ENCODE measurements at places on chromosomes 12 and 14. TPM values are rescaled to one million over a fixed set of nuclear protein-coding genes. Genes with fewer than 3 reads are reported as not detected.
A peak's percentile ranks its signal among the peaks of the same experiment; 100 is the strongest.

PMEL gene
- 0.86 TPM for total RNA-seq

LAG3 gene
- 88.2 TPM for total RNA-seq

CCDC60 gene
- total RNA-seq: not detected

INHBC gene
- not detected for total RNA-seq

TMEM30B gene
- total RNA-seq: 1.3 TPM

DNA sequence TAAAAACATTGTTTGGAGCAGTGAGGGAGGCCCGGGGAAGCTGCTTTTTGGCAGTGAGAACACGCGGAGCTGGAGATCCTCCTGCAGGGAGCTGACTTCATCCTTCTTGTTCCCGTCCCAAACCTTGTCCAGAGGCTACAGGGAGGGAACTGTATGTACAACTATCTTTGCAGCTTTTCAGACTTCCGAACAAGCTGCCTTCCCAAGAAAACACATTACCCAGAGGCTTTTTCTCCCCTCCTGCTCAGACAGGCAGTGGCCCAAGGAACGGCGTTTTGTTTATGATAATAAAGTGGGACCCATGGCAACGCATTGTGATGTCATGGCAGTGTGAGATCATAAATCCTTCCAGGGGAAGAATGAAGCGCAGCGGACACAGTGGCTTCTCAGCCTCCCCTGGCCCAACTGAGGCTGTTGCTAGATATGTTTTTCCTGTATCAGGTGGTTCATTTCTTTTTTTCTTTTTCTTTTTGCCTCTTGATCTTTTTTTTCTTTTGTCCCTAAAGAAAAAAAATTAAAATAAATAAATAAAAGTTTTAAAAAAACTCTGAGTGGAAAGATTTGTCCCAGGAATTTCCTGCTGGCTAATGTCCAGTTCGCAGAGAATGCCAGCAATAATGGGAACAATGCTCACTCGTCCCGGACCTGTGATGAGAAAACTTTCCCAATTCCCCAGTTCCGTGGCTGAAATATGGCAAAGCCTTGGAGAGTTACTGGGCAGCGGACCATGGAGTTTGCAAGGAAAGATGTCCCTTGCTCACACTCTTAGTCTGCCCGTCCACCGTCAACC is 103.4 kb upstream of the MAP1LC3B2 start:
- no peak overlapping the region for H3K27ac ChIP-seq
- no peaks in the 10 kb centered on the region for H3K4me1 ChIP-seq
- H3K27me3 ChIP-seq: peaks cover 2% of the 10 kb centered on the region
- H3K4me3 ChIP-seq: no peak overlapping the region

DNA sequence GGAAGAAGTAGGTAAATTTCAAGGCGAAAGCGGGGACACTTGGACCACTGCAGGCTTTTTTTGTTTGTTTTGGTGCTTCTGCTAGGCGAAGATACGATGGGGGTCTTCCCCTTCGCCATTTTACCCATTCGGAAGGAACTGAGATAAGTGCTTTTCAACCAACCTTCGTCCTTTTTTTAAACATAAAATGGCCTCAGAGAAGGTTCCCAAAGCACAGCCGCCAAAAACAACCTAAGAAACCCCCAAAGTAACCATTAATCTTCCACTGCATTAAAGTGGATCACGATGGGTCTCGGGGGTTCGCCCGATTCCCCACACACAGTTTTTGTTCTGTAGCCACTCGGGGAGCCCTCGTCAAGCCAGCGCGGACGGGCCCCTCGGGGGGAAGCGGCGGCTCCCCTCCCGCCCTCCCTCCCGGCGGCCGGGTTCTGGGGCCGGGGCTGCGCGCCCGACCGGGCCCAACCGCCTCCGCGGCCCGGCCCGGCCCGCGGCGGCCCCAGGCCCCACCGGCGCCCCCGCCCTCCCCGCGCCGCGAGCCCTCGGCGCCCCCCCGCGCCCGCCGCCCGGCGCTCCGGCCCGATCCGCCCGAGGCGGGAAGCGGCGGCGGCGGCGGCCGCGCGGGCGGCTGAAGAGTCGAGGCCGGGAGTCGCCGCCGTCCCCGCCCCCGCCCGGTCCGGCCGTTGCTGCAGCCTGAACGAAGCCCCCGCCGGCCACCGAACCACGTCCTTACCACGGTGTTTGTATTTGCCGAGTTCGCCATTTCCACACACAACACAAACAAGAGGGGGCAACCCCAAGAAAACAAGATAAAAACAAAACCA is 790 bp downstream of the GTF2A1 start:
- no peaks in the 10 kb centered on the region for H3K27me3 ChIP-seq
- peaks cover 29% of the 10 kb centered on the region for H3K36me3 ChIP-seq

NINJ2 gene
- 5.7 TPM for total RNA-seq

CLEC4D gene
- total RNA-seq: not detected

CCDC197 gene
- total RNA-seq: 0.53 TPM

GRCh38 chr14:68797121-68797670 is 4.3 kb upstream of the ZFP36L1 start:
- H3K4me3 ChIP-seq: peak overlapping the region; percentile 0
- peaks cover 60% of the 10 kb centered on the region for H3K4me1 ChIP-seq
- DNase-seq: no peak
- peak overlapping the region; percentile 100 for H3K27ac ChIP-seq

- no peak overlapping the region for H3K27ac ChIP-seq
- no peaks in the 10 kb centered on the region for H3K36me3 ChIP-seq
- peaks cover 2% of the 10 kb centered on the region for H3K27me3 ChIP-seq
- H3K4me3 ChIP-seq: no peak overlapping the region
- H3K4me1 ChIP-seq: no peaks in the 10 kb centered on the region
Observed at GRCh38 chr12:100553936-100554335, 19.5 kb upstream of the GAS2L3 start.

GALNT9 gene
- 0.30 TPM for total RNA-seq

DNA sequence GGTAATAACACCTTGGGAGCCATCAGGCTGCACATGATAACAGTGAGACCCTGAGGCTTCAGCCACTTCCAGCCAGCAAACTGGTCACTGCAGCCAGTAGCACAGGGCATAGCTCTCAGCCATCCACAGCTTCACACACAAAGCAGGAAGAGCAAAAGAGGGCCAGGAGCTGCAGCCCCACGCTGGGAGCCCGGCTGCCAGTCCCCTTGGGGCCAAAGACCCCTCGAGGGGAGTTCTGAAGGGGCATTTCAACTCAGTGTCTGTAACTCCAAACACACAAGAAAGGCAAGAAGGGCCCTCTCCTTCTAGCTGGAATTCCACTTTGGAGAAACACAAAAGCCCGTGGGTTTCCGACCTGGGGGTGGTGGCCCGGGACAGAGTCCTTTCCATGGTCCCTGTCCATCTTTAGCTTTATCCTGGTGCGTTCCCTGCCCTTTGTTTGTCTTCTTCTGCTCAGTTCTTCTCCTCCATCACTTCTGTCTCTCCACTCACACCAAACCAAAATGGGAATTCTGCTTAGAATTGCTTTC is 151.8 kb upstream of the FKBP4 start:
- no peak overlapping the region for H3K27ac ChIP-seq
- peaks cover 20% of the 10 kb centered on the region for H3K27me3 ChIP-seq
- H3K4me3 ChIP-seq: no peak overlapping the region
- no peak for DNase-seq
- no peaks in the 10 kb centered on the region for H3K36me3 ChIP-seq

- H3K27me3 ChIP-seq: no peaks in the 10 kb centered on the region
- DNase-seq: peak; percentile 65
- peaks cover 37% of the 10 kb centered on the region for H3K4me1 ChIP-seq
- peak overlapping the region; percentile 80 for H3K4me3 ChIP-seq
Observed at GRCh38 chr12:110073049-110073831, 24.9 kb upstream of the C12orf76 start.

GRCh38 chr14:47935332-47935731 is 259.9 kb upstream of the MDGA2 start:
- H3K4me1 ChIP-seq: no peaks in the 10 kb centered on the region
- no peaks in the 10 kb centered on the region for H3K36me3 ChIP-seq
- DNase-seq: no peak
- H3K27ac ChIP-seq: no peak overlapping the region
- H3K27me3 ChIP-seq: no peaks in the 10 kb centered on the region

PPHLN1 gene
- total RNA-seq: 90.0 TPM

DNA sequence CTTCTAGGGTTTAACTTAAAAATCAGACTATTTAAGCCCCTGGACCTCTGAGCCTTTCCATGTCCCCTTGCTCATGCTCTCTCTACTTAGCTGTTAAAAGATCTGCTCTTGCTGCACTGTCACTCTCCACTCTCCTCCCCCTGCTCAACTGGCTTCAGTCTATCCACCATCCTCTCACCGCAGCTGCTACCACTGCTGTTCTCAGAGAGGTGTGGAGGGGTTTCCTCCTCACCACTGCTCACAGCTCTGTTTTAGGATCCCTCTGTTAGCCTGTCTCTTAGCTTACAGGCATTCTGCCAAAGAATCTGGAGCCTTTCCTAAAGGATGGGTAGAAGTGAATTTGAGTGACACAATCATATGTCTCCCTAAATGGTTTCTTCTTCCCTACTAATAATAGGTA is 43.7 kb upstream of the ATP2B1 start:
- no peaks in the 10 kb centered on the region for H3K27me3 ChIP-seq
- H3K36me3 ChIP-seq: no peaks in the 10 kb centered on the region
- H3K4me1 ChIP-seq: peaks cover 15% of the 10 kb centered on the region
- no peak overlapping the region for H3K4me3 ChIP-seq
- no peak for DNase-seq

SLC8A3 gene
- 0.57 TPM for total RNA-seq

- H3K27me3 ChIP-seq: peaks cover 2% of the 10 kb centered on the region
- no peak overlapping the region for H3K27ac ChIP-seq
- H3K36me3 ChIP-seq: no peaks in the 10 kb centered on the region
- no peak for DNase-seq
- peaks cover 27% of the 10 kb centered on the region for H3K4me1 ChIP-seq
- H3K4me3 ChIP-seq: no peak overlapping the region
Observed at GRCh38 chr12:55641595-55641994, 4.9 kb downstream of the OR10P1 start.

CCT2 gene
- total RNA-seq: 360 TPM

DNA sequence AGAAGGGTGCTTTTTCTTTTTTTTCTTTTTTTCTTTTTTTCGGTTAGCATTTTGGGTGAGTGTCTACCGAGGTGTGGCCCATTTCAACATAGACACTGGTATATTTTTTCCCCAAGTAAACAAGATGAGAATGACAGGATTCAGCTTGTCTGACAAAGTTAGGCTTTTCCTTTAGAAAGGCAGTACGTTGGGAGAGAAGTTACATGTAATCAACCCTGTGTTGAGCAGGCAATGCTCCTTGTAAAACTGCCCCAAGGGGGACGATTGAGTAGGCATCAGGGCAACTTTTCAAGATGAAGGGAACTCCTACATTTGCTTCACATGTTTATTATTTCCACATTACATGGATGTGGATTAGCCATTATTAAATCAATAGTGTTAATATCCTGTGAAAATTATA is 1.7 kb downstream of the EMP1 start:
- H3K27ac ChIP-seq: no peak overlapping the region
- H3K27me3 ChIP-seq: no peaks in the 10 kb centered on the region
- H3K36me3 ChIP-seq: no peaks in the 10 kb centered on the region
- peaks cover 32% of the 10 kb centered on the region for H3K4me1 ChIP-seq
- H3K4me3 ChIP-seq: peak overlapping the region; percentile 82

DNA sequence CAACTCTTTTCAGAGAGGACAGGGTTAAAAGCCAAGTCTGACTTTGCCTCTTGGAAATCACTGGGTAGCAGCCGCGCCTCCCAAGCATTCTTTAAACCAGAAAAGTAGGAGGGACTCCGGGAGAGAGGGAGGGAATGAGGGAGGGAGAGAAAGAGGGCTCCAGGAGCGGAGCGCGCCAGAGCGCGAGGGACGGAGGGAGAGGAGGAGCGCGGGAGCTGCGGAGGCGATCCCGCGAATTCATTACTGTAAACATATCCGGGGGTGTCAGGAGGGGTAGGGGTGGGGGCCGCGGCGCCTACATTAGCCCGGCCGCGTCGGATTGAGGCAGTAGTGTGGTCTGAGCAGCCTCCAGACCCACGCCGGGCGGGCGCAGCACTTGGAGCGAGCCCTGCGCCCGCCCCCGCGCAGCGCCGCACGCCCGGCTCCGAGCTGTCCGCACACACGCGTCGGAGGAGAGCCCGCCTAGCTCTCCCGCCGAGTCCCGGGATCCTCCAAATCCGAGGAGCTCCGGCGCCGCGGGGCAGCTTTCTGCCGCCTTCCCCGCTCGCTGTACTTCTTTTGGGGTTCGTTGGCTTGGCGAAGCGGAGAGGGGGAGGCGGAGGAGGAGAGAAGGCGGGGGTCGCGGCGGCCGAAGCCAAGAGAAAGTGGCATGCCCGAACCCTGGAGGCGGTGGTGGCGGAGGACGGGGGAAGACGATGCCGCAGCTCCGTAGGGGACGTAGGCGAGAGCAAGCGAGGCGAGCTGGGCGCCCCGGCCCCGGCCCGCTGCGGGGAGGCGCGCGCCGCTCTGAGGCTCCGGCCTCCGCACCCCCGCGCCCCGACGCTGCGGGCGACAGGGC is 3.3 kb downstream of the FLRT2 start:
- no peaks in the 10 kb centered on the region for H3K36me3 ChIP-seq
- H3K4me1 ChIP-seq: peaks cover 15% of the 10 kb centered on the region
- no peak for DNase-seq
- H3K27ac ChIP-seq: no peak overlapping the region
- H3K27me3 ChIP-seq: peaks cover 67% of the 10 kb centered on the region

- peaks cover 2% of the 10 kb centered on the region for H3K27me3 ChIP-seq
- no peaks in the 10 kb centered on the region for H3K4me1 ChIP-seq
- H3K27ac ChIP-seq: no peak overlapping the region
Observed at GRCh38 chr12:100375038-100375735, 18.3 kb downstream of the SLC17A8 start.

WIF1 gene
- not detected for total RNA-seq

- no peaks in the 10 kb centered on the region for H3K4me1 ChIP-seq
- DNase-seq: no peak
- peaks cover 3% of the 10 kb centered on the region for H3K27me3 ChIP-seq
- H3K4me3 ChIP-seq: no peak overlapping the region
- H3K36me3 ChIP-seq: no peaks in the 10 kb centered on the region
Observed at GRCh38 chr14:34254031-34254430, 208.0 kb downstream of the SPTSSA start.

DNA sequence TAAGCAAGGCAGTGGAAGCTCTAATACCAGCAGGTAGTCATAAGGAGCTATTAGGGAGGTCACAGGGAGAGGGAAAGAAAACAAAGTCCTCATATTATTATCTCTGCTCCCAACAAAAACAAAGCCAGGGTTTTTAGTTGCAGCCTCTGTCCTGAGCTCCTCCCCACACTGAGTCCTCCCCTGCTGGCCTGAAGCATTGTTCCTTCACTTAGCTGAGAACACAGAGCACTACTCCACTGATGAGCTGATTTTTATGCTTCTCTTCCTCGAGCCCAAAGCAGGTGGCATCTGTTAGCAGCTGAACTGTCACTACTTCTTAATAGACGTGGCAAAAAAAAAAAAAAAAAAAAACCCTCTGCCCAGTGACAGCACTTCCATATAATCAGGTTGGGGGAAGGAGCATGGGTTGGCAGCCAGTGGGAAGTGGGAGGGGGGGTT is 10.5 kb upstream of the STAC3 start:
- no peak overlapping the region for H3K4me3 ChIP-seq
- H3K27ac ChIP-seq: no peak overlapping the region
- DNase-seq: no peak
- H3K36me3 ChIP-seq: peaks cover 36% of the 10 kb centered on the region

- H3K36me3 ChIP-seq: peaks cover 30% of the 10 kb centered on the region
- no peak overlapping the region for H3K4me3 ChIP-seq
- peak overlapping the region; percentile 13 for H3K27ac ChIP-seq
- no peaks in the 10 kb centered on the region for H3K4me1 ChIP-seq
- no peaks in the 10 kb centered on the region for H3K27me3 ChIP-seq
- DNase-seq: no peak
Observed at GRCh38 chr12:49033611-49034285, 15.2 kb upstream of the PRKAG1 start.
